Vagina (tissue), 2 donors: ENCODE measurements at places on chromosomes 5 and 9. TPM values are rescaled to one million over a fixed set of nuclear protein-coding genes. Genes with fewer than 3 reads are reported as not detected.

Gene TXNDC8
- total RNA-seq, result not detected

Gene CKMT2
- 3.4 TPM for total RNA-seq

Gene GABRA1
- not detected for total RNA-seq

DNA sequence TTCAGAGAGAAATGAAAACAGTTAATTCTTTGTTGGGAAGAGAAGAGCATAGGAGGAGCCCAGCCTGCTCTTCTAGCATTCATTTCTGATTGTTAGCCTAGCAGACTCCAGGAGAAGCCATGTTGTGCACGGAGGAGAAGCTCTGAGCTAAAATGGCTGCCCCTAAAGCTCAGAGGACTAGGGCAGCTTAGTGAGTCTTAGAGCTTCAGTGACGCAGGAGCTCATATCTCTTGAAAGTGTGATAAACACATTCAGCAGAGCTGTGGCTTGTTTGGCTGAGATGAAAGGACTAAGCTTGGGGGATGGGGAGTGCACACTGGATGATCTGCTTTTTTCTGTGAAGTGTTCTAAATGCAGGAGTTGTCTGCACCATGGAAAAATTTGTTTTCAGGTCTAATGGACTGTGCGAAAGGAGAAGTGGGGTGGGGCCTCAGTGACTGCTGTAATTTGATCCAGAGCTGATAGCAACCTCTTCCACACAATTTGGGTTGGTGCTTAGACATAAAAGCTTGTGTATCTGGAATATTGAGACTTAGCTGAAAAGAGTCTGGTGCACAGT is 58.5 kb downstream of the ZNF462 start:
- DNase-seq, result no peak

- DNase-seq, result no peak
Measured at GRCh38 chr5:7869474-7870136, 657 bp downstream of the MTRR start.

- no peak for DNase-seq
Measured at GRCh38 chr5:111954516-111955395, 197.8 kb upstream of the NREP start.

DNA sequence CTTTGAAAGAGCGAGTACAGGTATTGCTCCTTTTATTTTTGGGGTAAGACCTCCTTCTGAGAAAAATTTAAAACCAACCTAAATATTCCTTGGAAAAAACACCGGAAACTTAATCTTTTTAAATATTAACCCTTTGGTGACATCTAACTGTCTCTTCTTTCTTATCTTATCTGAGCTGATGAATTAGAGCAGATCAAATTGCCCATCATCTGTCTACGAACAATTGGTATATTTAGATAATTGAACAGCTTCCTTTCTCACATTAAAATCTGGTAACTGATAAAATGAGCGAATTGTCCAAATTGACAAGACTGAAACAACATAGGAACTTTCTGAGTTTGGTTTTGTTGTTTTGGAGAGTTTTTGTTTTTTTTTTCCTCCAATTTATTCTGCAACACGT is 2.0 kb downstream of the ISL1 start:
- DNase-seq, result no peak

- no peak for DNase-seq
Measured at GRCh38 chr5:151034422-151035379, 14.3 kb downstream of the GPX3 start.

DNA sequence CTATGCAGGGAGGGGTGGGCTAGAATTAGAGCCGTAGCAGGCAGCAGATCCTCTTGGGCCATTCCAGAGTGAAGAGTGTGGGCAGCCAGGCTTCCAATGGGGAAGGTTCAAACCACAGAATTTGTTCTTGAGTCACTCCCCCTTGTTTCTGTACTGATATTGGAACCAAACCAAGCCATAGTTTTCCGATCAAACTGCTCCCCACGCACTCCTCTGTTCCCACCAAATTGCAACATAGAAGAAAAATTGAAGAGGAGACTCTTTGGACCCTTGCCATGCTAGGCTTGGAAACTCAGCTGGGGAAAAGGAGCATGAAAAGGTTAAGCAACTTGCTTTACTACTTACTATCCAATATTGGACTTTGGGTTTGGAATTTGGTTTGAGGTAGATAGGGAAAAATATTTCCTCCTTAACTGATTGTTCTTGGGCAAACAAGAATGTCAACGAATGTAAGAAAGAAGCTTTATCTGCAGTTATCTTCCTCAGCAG is 165.8 kb upstream of the NR3C1 start:
- DNase-seq, result no peak
